NCI-H460 (cell line): ENCODE measurements at places on chromosomes 5 and 9.

DNA sequence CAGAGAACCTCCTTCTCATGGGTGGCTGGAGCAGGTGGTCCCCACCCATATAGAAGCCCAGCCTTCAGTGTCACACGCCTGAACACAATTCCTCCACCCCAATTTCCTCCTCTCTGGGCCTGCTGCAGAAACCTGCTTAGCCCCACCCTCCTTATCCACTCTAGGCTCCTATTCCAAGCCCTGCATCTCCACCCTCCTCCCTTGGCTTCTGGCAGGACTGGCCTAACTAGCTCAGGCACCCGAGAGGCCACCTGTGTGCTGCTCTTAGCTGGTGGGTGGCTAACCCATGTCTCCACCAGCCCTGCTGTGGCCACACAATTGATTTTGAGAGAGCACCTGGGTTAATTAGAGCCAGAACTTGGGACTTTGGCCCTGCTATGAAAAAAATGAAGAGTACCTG is 77.3 kb upstream of the ATP10B start:
- DNase-seq = no peak

- DNase-seq = no peak
These were observed 156.8 kb downstream of the GAPVD1 start for GRCh38 chr9:125418404-125418803.

DNA sequence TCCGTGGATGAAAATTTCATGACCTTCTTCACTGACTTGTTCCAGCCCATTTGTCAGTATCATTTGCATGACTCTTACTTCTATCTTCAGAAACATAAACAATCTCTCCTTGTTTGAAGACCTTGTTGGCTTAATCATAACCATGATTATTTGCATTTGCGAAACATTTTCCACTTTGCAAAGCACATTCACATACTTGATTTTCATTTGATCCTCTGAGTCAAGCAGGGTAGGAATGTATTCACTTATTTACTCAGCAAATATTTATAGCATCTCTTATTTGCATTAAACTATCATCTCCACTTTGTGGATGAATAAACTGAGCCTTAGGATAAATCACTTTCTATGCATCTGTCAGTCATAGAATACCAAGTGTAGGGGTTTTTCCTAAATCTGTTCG is 343.0 kb upstream of the SGCD start:
- peak; percentile 22 for DNase-seq

DNA sequence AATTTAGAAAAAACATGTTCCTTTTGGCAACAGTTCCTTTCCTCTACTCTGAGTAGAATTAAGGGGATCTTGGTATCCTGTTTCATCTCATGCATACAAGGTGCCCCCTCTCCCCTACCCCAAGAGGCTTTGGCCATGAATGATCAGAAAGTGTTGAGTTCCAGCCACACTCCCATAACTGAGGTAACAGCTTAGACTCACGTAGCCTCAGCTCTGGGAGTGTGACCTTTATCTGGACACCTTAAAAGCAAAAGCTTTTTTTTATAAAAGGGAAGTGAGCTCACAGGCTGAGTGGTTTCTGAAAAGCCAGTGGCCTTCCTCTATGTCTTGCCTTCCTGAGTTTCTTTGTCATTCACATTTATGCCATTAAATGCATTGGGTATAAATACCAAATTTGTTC is 900 bp upstream of the HAVCR2 start:
- no peak for DNase-seq

GRCh38 chr5:35815089-35815936 is 41.4 kb upstream of the IL7R start:
- DNase-seq = no peak

- no peak for DNase-seq
These were observed 14.0 kb downstream of the TRIM14 start for GRCh38 chr9:98105006-98105405.

DNA sequence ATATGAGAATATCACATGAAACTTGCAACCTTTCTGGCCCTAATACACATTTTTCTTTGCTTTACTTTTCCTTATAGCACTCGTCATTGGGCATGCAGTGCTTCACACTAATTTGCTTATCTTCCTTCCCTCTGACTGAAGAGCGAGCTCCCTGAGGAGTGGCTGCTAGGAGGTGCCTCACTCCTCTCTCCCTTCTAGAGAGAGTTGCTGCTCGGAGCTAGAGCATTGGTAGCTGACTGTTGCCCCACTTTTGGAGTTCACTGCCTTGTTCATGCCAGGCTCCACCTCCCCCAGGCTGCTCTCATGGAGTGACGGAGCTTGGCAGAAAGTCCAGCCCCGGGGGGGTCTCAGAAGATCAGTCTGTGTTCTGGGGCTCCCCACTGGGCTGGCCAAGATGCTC is 413.2 kb downstream of the MED10 start:
- no peak for DNase-seq

GRCh38 chr5:157283434-157283833 is 17.5 kb downstream of the CYFIP2 start:
- no peak for DNase-seq

GRCh38 chr9:77883133-77883532 is 148.5 kb downstream of the GNAQ start:
- DNase-seq = no peak

- DNase-seq = no peak
These were observed 77.6 kb upstream of the IRX1 start for GRCh38 chr5:3518051-3518450.

GRCh38 chr5:11814373-11814772 is 89.9 kb downstream of the CTNND2 start:
- no peak for DNase-seq
